ENCODE measurements at places on chromosomes 11 and 22. TPM values are rescaled to one million over a fixed set of nuclear protein-coding genes. Genes with fewer than 3 reads are reported as not detected.

GRCh38 chr11:62413060-62413696, 5.7 kb upstream of the SCGB1A1 start:
- no peak overlapping the region for H3K4me3 ChIP-seq
- H3K27ac ChIP-seq = no peak overlapping the region
- no peaks in the 10 kb centered on the region for H3K4me1 ChIP-seq
- DNase-seq = no peak
- H3K27me3 ChIP-seq = peaks cover 2% of the 10 kb centered on the region
- H3K36me3 ChIP-seq = no peaks in the 10 kb centered on the region

- no peak overlapping the region for H3K4me3 ChIP-seq
- peaks cover 2% of the 10 kb centered on the region for H3K36me3 ChIP-seq
- H3K4me1 ChIP-seq = no peaks in the 10 kb centered on the region
- H3K27me3 ChIP-seq = no peaks in the 10 kb centered on the region
- no peak overlapping the region for H3K27ac ChIP-seq
These were observed 2047.3 kb downstream of the LRRC4C start for GRCh38 chr11:39412117-39412516.

DNA sequence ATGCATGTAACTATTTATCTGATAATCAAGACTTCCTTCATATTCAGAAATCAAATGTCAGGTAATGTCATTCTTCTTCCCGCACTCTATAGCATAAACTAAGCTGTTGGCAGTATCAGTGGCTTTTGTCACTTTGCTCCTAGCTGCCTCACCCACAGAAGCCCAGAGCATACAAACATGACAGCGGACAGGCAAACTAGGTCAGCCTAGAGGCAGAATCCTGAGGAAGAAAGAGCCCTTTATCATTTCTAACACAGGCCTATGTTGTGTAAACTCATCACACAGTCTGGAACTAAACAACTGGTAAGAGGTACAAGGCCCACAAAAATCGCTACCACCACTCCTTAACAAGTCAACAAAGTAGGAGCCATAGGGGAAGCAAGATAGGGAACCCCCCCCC, 21.0 kb downstream of the GUCY1A2 start:
- DNase-seq = no peak
- H3K4me1 ChIP-seq = peaks cover 21% of the 10 kb centered on the region
- no peaks in the 10 kb centered on the region for H3K36me3 ChIP-seq
- no peak overlapping the region for H3K4me3 ChIP-seq
- peak overlapping the region; percentile 95 for H3K27ac ChIP-seq

DNA sequence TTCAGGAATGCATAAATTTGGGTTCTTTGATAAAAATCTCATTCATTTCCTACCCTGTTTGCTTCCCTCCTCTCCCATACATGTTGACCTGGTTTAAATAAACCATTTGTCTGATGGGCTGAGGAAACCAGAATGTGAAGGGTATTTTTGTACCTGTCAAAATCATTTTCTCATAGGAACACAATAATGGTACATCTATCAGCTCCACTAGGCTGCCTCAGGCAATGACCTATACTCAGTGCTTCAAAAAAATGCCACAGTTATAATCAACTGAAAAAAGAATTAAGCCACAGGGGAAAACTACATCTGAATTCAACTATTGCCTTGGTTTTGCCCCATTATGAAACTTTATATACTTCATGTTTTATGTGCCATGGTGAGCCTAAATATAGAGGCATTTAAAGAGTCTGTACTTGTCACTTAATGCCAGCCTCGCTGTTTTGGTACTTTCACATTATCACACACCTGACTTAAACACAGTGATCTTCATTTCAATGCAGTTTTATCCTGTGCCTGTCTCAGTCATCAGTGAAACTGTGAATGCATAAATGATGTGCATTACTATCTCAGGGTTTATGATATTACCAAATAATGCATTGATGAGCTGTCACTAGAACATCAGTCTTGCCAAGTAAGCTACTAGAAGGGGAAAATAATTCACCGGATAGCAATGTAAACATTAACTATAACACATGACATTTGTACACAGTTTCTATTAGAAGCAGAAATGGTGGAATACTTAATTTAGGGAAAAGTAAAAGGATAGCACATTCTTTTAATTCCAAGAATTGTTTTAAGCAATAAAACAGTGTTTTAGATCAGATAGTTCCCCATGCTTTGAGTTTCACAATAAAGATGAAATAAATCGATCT, 92.7 kb downstream of the MSANTD4 start:
- H3K4me1 ChIP-seq = peaks cover 8% of the 10 kb centered on the region
- H3K27me3 ChIP-seq = no peaks in the 10 kb centered on the region
- H3K4me3 ChIP-seq = no peak overlapping the region
- DNase-seq = no peak
- no peaks in the 10 kb centered on the region for H3K36me3 ChIP-seq
- no peak overlapping the region for H3K27ac ChIP-seq

CDC45 gene
- 13.3 TPM for total RNA-seq

Data from chondrocyte (in vitro differentiated cells).